ENCODE measurements at places on chromosomes 6 and 20.

DNA sequence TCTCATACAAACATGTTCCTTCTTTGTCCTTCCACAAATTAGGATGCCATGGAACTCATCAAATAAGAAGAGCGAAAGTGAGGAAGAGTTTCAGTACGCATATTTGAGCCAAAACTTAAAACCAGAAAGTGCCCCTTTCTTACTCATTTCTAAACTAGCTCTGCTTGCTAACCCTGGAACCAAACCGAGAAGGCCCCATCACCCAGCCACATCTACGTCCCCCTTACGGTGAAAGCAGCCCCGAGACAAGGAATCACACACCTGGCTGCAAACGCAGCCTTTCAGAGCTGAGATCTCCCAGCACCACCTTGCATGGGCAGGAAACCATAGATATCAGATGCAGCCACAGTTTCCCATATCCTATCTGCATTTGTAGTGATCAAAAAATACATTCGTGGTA, 28.5 kb downstream of the TRERF1 start:
- no peak for DNase-seq

DNA sequence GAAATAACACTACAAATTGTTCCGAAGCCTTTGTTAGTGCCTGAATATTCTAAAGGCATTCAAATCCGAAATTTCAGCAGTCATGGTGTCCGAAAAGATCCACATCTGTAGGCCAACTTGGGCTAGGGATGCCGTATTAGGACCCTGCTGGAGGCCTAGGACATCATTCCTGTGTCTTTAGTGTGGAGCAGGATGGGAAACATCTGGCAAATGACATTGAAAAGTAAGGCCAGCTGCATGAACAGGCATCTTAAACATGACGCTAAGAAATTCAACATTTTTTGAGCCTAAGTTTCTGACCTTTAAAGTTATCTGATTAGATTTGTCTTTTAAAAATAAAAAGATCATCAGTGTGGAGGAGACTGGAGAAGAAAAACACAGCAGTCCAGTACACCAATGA, 91.3 kb downstream of the MYLK4 start:
- no peak for DNase-seq

- DNase-seq = no peak
Observed at GRCh38 chr6:39892490-39893129, 41.7 kb downstream of the MOCS1 start.

- DNase-seq = no peak
Observed at GRCh38 chr6:154872542-154873114, 122.5 kb upstream of the TIAM2 start.

DNA sequence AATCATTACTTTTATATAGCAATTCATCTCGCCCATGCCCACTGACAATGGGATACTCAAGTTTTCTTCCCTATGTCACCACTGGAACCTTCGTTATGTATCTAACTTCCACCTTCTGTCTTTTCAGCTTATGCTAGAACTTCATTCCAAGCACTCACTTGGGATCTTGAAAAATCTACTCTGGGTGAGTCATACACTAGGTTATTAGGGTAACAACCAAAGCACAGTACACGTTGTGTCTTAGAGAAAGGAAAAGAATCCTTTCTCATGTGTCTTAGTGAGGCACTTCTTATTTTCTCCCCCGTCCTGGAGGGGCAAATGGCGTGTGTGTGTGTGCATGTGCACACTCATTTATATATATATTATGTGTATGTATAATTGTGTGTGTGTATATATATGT, 18.3 kb upstream of the FAM162B start:
- DNase-seq = no peak

- DNase-seq = no peak
Observed at GRCh38 chr6:35036059-35036827, 104.9 kb downstream of the TCP11 start.

DNA sequence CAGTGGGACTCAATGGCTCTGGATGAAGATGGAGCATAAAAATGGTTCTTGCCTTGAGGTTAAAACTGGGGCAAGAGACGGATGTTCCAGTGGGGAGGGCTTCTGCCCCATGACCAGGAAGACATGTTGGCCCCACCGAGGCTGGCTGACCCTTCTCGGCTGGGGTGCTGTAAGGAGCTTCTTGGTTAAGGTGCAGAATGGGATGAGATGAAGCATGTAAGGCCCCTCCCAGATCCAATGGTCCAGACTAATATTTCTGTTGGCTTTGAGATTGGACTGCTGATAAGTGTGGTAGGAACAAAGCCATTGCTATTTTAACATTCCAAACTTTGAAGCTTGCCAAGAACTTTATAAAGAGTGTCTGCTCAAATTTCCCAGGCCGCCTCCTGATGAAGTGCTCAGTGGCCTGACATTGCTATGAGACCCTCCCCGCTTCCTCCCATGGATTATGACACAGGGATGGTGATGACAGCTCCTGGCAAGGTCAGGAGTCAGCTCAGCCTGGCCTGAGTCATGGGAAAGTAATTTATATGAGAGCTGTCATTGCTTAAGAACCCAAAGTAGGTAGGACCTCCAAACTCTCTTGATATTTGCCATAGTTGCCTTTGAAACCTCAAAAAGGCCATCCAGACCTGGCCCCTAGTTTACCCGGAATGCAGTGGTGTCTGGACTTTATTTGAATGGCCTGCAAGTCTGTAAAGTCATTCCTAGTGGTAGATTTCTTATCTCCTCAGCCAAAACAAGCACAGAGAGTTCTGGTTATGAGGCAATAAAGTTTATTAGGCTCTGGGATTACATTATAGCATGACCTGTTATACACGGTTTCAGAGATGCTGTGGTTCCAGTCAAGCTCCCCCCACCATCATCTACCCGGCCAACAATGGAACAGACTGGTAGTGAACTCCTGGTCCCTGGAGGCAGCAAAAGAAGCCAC, 55.2 kb downstream of the TGM2 start:
- no peak for DNase-seq

GRCh38 chr6:14339711-14340584, 222.4 kb downstream of the CD83 start:
- DNase-seq = no peak

DNA sequence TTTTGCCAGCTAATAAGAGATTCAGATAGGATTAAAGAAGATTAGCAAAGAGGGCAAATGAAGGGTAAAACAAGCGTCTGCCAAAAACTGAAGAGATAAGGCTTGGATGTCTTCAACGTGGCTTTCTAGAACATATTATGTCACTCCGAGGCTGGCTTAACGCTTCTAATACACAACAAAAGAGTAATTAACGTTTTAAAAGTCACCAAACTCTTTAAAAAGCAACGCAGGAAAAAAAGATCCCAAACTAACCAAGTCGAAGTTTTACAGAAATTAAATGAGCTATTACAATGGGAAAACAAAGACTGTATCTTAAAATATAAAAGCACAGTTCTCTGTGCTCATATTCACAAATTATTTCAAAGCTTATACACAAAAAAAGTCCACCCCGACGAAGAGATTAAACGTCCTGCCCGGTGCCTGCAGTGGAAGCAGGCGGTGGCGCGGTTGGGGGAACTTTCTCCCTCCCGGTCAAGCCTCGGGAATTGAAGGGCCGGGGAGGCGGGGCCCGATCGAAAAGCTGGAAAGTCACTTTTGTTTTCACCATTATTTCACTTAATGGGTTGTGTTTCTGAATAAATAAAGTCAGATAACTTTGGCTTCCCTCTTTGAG, 1.2 kb downstream of the MAK start:
- DNase-seq = no peak
